ENCODE measurements at places on chromosomes 12 and 14.

DNA sequence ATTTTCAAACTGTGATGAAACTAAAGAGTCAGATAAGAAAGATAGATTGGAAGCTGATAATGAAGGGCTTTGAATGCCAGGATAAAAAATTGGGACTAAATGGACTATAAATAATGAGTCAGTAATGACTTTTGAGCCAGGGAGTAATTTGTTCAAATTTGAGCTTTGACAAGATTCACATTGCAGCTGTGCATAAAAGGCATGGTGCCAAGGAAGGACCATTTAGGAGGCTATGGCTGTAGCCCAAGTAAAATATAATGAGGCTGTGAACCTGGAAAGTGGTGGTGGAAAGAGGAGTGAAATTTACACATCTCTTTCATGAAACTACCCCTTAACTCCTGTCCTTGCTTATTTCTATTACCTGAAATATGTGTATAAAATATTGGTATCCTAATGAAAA, 218.5 kb downstream of the SLC6A15 start:
- peak; percentile 23 for DNase-seq

GRCh38 chr12:47717046-47717442, 8.2 kb downstream of the ENDOU start:
- DNase-seq = no peak

DNA sequence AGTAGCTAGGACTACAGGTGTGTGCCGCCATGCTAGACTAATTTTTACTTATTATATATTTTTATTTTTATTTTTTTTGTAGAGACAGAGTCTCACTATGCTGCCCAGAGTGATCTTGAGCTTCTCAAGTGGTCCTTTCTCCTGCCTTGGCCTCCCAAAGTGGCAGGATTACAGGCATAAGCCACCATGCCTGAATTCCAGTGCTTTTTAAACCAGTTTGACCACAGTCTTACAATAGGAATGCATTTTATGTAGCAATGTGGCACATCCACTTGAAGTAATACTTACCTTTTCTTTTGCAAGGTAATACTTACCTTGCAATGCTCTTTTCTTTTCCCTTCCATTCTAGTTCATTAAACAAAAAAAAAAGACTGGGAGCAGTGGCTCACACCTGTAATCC, 38.0 kb upstream of the CPM start:
- no peak for DNase-seq

GRCh38 chr14:33880330-33880729, 70.5 kb downstream of the EGLN3 start:
- no peak for DNase-seq

DNA sequence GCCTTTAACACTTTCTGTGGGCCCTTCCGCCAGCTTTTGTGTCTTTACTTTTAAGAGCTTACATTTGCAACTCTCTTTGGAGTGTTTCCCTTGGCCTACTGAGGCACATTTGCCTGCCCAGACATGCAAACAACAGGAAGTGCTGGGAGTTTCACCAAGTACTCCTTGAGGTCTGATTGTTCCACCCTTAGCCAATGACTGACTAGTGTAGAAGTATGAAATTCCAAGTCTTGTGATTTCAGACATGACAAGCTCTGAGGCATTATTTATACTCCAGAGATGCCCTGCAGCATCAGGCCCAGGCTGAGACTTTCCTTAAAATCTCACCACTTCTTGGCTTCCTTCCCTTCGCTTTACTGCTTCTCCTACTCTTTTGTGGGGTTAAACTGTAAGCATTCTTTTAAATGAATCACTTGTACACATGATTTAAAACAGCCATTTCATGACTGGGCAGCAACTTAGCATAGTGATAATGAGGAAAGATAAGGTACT, 174.1 kb downstream of the SLC6A15 start:
- peak; percentile 68 for DNase-seq

- DNase-seq = no peak
These were observed 3.7 kb downstream of the ACACB start for GRCh38 chr12:109120095-109120494.

- no peak for DNase-seq
These were observed 3.1 kb upstream of the RAB5B start for GRCh38 chr12:55970775-55971174.

- DNase-seq = peak; percentile 12
These were observed 26.8 kb downstream of the PLBD1 start for GRCh38 chr12:14540801-14541462.

DNA sequence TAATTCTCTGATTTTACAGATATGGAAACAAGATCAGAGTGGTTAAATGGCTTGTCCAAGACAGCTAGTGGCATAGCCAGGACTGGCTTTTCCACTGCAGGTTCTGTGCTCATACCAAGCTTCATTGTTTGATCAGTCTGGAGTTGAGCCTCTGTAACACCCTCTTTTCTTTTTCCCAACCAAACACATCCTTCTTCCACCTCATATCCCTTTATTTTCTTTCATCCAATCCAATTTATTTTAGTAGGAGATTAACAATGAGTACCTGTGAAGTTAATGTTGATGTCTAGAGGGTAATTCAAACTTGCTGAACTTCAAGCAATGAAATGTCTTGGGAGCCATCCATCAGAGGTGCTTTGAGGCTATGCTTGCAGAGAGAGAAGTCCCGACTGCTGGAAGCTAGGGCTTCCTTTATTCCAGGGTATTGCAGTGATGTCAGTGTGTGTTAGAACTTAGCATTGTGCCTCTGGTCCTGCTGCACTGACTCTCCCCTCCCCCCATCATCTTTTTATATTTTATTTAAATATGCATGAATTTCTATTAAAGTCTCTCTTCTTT, 452.1 kb upstream of the PDE3A start:
- DNase-seq = no peak

DNA sequence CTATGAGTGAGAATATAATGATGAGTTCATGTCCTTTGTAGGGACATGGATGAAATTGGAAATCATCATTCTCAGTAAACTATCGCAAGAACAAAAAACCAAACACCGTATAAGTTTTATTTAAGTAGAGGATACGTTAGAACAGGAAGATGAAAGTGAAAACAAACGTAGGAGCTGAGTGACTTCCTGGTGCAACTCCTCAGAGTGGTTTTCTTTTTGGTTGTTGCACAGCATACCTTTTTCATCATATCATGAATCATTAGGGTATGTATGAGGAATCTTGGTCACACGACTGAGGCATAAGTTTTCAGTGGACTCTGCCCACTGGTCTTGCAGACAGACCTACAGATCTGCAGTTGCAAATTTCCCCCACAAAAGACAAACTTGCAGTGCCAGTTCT, 199.0 kb downstream of the LRFN5 start:
- no peak for DNase-seq

GRCh38 chr12:98538031-98538430, 22.6 kb downstream of the TMPO start:
- DNase-seq = no peak

DNA sequence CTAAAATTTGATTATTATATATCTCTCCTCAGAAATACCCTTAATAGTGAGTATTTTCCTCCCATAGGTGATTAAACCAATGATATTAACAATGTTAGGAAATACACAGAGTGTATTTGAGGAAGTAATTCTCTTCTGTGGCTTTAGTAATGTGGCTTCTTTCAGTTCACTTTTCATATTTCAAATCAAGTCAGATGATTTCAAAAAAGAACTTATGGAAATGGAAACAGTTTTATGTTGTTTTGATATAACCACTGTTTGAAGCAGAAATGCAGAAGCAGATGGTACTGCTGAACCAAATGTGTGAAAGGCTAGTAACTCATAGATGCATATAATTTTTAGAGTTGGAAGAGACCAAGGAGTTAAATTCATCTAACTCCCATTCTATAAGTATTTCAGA, 1.9 kb upstream of the GPR33 start:
- no peak for DNase-seq

DNA sequence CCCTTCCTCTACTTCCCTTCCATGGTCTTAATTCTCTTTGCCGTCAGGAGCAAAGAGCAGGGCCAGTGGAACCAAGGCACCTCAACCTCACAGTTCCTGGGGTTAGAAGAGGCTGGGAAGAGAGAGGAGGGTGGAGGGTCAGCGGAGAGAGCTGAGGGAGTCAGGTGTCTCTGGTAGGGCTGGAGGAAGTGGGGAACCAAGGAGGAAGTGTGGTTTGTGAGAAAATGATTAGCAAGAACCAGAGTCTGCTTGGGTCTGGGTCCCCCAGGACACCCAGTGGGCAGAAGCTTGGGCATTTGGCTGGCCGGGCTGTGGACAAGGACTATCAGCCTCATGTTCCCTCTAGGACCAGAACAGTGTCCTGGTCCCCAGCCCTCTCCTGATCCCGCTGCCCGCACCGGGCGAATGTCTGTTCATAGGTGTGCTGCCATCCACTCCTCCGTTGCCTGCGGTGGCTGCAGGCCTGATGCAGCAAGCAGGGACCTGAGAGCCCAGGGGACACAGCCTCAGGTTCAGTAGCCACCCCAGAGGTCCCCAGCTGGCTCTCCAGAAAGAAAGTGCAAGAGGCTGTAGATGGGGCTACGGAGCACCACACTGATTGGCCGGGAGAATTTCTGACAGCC, 2.3 kb downstream of the HOXC12 start:
- no peak for DNase-seq

GRCh38 chr14:72742118-72742837, 151.6 kb downstream of the DPF3 start:
- no peak for DNase-seq

GRCh38 chr14:30230719-30231118, 303.1 kb upstream of the PRKD1 start:
- DNase-seq = no peak

GRCh38 chr12:96907671-96908422, 790 bp downstream of the NEDD1 start:
- peak; percentile 56 for DNase-seq

GRCh38 chr14:74955229-74956026, at the start of gene PGF:
Gene PGF (minus strand): TSS chr14:74955597. CDS start chr14:74955242, 355 bp downstream.
- DNase-seq = peak; percentile 74

- no peak for DNase-seq
These were observed 358.7 kb downstream of the FUT8 start for GRCh38 chr14:65771271-65771670.

DNA sequence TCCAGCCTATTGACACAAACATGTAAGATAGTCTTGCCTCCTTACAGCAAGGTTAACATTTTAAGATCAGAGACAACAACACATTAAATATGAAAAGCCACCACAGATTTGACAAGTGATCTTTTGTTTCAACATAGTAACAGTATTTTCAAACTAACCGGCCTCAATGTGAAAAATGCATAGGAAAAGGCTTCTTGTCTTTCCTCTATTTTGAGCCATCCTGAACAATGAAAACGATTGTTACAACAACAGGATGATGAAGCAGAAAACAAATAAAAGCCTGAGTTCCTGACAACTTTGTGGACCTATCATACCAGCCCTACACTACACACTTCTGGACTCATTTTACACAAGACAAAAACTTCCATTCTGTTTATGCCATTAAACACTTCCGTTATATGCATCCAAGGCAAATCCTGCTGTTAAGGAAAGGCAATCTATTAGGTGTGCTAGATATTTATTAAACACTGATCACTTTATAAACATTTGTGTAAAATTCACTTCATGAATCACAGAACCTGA, 37.3 kb downstream of the BAZ1A start:
- DNase-seq = no peak

DNA sequence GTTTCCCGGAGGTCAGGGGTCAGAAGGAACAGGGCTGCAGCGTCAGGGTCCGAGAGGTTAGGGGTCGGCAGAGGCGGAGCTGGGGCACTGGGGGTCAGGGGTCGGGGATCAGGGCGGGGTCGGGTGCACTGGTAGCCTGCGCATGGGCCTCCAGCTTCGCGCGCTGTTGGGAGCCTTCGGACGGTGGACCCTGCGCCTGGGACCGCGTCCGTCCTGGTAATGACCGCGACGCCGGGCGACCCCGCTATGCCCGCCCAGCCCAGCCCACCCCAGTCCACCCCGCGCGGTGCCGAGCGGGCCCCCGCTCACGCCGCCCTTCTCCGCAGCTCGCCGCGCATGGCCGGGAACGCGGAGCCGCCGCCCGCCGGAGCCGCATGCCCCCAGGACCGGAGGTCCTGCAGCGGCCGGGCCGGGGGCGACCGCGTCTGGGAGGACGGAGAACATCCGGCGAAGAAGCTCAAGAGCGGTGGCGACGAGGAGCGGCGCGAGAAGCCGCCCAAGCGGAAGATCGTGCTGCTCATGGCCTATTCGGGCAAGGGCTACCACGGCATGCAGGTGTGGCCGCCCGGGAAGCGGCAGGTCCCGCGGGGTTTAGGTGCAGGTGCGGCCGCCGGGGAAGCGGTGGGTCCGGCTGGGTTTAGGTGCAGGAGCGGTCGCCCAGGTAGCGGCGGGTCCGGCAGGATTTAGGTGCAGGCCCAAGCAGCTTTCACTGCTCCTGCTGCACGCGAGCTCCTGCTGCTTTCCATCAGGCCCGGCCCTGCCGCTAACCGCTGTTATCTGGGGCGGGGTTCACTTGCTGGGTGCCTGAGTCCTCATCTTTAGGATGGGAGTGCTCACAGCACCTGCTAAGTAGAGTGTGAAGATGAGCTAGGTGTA, 743 bp downstream of the PUS1 start:
- peak; percentile 53 for DNase-seq

GRCh38 chr12:51470116-51470515, 45.5 kb downstream of the SLC4A8 start:
- DNase-seq = no peak

DNA sequence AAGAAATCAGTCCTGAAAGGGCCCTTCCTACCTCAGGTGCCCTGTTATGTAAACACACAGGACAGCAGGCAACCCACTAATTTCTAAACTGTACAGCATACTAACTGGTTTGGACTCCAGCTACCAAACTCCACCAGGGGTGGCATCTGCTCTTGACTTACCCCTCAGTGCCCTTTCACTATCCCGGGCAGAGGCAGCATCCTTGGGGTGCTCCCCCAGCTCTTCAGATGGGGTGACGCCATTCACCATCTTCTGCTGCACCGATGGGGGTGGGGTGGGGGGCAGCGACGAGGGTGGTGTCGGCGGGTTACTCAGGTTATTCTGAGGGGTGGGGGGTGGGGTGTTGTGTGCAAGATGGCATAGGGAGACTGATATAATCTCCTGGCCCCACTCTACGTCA, 11.5 kb upstream of the PRKAG1 start:
- DNase-seq = no peak

GRCh38 chr12:19548834-19549233, 109.5 kb downstream of the AEBP2 start:
- DNase-seq = no peak

- peak; percentile 81 for DNase-seq
These were observed 147.4 kb upstream of the EGLN3 start for GRCh38 chr14:34098045-34098984.

GRCh38 chr12:121314431-121314830, 17.9 kb upstream of the CAMKK2 start:
- DNase-seq = no peak

- DNase-seq = no peak
These were observed 67.8 kb downstream of the CD163L1 start for GRCh38 chr12:7376196-7376595.

DNA sequence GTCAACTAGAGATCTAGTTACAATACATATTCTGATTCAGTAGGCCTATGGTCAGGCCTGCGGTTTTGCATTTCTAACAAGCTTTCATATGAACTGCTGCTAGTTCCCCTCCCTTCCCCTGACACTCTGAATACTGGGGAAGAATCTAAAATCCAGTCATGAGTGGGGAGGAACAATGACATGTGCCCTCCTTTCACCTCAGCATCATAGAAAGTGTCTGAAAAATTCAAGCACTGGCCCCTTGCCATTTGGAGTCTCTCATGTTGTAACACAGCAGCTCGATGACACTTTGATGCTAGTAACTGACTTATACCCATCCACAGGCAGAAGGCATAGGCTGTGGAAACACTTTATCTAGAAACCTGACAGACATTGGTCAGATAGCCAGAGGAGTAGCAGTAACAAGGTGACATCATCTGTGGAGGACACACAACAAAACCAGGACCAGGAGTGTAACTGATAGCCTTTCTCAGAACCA, 161.9 kb upstream of the RASSF8 start:
- peak; percentile 21 for DNase-seq

- peak; percentile 30 for DNase-seq
These were observed 35.7 kb upstream of the GTF2A1 start for GRCh38 chr14:81256289-81256960.
